Small intestine (tissue), 16 donors: ENCODE measurements at places on chromosomes 5 and 9. TPM values are rescaled to one million over a fixed set of nuclear protein-coding genes. Genes with fewer than 3 reads are reported as not detected.

DNA sequence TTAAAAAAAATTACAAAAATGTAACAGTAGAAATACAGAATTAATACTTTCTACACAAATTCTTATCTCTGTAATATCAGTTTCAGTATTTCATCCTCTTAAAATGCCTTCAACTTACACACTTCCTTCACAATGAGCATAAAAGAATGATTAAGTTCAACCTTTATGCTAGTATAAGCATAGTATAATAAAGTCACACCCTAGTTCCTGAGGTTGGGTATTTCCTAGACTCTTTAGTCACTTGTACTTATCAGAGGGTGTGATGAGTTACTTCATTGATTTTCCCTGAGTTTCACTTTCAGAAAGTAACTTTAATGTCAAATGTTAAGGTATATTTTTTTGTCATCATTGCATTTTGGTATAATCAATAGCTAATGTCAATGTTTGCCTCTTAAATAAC, 302.4 kb downstream of the PDE4D start:
- peaks cover 28% of the 10 kb centered on the region for H3K4me1 ChIP-seq
- no peaks in the 10 kb centered on the region for H3K36me3 ChIP-seq
- peak; percentile 76 for DNase-seq
- H3K27ac ChIP-seq = no peak overlapping the region
- H3K27me3 ChIP-seq = no peaks in the 10 kb centered on the region

DNA sequence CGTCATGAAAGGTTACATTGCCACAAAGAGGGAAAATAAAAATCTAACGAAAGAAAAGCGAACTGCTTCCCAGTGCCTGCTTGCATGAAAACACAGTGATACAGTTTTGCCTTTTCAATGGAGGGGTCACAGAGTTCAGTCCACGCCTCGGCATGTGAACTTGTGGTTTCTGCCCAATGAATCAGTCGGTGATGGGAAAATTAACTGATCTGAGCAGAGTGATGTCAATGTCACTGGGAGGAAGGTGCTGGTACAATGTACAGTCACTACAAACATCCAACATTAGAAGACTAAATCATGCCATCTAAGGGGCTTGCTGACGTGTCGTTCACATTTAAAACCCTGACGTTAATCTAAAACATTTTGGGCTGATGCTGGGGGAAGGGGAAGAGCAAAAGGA, 151.8 kb upstream of the MSX2 start:
- no peaks in the 10 kb centered on the region for H3K4me1 ChIP-seq
- DNase-seq = no peak
- H3K36me3 ChIP-seq = no peaks in the 10 kb centered on the region
- no peaks in the 10 kb centered on the region for H3K27me3 ChIP-seq
- H3K4me3 ChIP-seq = no peak overlapping the region
- H3K27ac ChIP-seq = no peak overlapping the region

GRCh38 chr9:104700306-104700705, 6.0 kb downstream of the OR13D1 start:
- H3K36me3 ChIP-seq = no peaks in the 10 kb centered on the region
- no peak overlapping the region for H3K27ac ChIP-seq
- H3K4me3 ChIP-seq = no peak overlapping the region
- no peaks in the 10 kb centered on the region for H3K27me3 ChIP-seq
- no peaks in the 10 kb centered on the region for H3K4me1 ChIP-seq

GRCh38 chr5:34626036-34626435, 30.1 kb upstream of the RAI14 start:
- no peaks in the 10 kb centered on the region for H3K27me3 ChIP-seq

CDKN2A gene
- polyA plus RNA-seq = 2.7 TPM

DNA sequence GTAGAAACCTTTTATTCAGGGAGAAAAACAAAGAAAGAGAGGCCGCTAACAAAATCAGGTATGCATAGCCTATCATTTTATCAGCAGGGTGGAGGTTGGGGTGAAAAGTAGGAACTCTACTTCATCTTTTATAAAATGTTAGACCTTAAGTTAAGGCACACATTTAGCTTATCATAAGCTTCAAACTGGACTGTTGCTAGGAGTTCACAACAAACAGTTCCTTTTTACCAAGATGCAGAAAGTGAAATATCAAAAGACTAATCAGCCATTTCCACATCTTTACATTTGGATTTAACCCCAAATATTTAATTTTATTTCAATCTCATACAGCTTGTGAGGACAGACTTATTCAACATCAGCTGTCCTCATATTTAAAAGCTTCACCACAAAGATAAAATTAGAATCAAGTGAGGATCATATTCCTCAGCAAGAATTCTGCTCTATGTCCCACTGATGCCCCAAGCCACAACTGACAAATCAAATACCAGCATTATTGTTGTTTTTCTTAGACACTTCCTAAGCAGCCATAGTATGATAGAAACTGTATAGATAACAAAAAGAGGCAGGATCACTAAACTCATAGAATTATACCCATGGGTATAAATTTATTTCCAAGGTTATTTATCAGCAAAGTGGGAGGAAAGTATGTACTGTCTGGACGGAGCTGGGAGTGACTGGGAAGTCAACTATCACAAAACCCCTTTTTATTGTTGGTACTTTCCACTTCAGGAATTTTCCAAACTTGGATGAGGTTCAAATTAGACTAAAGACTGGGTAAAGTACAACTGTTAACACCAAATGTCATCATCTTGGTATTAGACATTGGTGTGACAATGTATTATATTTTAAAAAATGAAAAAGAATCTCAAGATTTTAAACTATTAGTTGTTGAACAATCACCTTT, 29.9 kb upstream of the MYOT start:
- H3K27ac ChIP-seq = no peak overlapping the region
- no peaks in the 10 kb centered on the region for H3K36me3 ChIP-seq
- H3K4me3 ChIP-seq = no peak overlapping the region
- H3K4me1 ChIP-seq = no peaks in the 10 kb centered on the region
- DNase-seq = no peak
- no peaks in the 10 kb centered on the region for H3K27me3 ChIP-seq

- DNase-seq = no peak
- H3K4me3 ChIP-seq = no peak overlapping the region
- H3K27me3 ChIP-seq = no peaks in the 10 kb centered on the region
- H3K4me1 ChIP-seq = no peaks in the 10 kb centered on the region
These were observed 97.9 kb downstream of the FSTL4 start for GRCh38 chr5:133514456-133514855.

DNA sequence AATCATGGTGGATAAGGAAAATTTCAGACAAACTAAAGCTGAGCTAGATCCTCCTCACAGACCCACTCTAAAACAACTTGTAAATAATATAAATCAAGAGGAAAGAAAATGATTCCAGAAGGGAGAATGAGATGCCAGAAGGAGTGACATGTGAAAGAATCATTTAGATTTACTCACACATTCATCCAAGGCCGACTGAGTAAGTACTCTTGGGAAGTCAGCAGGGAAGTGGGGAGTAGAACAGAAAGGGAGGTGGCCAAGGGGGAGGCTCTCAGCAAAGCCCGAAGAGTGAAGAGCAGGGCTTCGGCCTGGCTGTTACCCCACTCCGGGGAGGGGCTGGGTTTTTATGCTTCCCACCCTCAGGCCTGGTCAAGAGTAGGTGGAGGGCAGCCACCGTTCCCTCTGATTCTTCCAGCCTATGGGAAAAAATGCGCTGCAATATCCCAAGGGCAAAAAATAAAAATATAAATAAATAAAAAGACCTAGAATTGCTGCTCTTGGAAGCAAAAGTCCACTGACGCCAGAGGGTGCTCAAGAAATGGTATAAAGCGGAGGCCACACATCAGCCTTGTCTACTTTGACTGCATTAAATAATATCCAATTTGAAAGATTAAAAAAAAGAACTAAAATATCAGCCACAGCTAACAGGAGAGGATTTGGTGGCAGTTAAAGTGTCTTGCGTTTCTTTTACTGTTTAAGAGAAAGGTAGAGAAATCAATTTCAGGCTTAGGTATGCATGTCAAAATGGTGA, 110.2 kb upstream of the COL5A1 start:
- no peaks in the 10 kb centered on the region for H3K36me3 ChIP-seq
- H3K27me3 ChIP-seq = no peaks in the 10 kb centered on the region
- no peaks in the 10 kb centered on the region for H3K4me1 ChIP-seq
- no peak overlapping the region for H3K27ac ChIP-seq
- H3K4me3 ChIP-seq = no peak overlapping the region

DNA sequence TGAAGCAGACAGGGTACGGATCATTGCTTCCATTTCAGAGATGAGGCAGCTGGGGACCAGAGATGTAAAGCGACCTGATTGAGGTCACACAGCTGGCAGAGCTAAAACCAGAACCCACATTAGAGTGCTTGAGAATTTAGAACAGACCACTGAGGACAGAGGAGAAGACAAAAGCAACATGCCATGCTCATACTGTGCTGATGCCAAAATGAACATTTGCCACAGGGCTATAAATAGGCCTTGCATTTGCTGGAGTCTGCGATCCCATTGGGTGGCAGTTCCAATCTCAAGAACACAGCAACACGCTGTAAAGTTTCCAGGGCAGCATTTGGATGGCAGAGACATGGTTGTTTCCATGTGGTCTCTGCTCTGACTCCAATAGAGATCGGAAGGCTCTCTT, 222.4 kb upstream of the TBC1D2 start:
- no peak for DNase-seq
- no peaks in the 10 kb centered on the region for H3K4me1 ChIP-seq

DNA sequence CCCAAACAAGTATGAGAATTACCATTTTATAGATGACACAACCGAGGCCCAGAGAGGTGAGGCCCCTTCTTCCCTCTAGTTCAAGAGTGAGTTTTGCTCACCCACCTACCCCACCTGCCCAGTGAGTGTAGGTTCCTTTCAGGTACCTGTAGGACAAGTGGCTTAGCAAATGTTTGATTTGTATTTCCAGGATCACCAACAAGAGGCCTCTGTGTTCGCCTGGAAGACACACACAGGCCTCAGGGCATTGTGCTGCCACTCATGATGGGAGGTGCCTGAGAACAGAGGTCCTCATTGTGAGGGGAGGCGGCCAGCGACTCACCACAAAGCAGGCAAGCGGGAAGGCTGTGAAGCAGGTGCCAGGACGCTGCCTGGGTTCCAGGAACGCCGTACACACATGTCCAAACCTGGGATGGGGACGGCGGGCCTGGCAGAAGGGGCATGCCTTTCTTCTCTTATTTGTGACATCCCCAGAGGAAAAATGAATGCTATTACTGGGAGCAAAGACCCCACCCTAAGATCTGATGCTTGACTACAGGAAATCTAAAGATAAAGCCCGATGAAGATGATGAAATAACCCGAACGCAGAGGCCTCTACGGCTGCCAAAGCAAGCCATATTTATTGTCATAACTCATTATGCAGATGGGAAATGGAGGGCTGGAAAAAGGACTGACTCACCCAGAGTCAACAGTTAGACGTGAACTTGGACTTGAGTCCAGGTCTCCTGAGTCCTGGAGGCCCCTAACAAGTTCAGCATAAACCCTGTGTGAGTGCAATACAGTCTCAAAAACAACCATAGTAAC, 60.2 kb upstream of the SLC25A51 start:
- H3K27ac ChIP-seq = peak overlapping the region; percentile 73
- H3K36me3 ChIP-seq = no peaks in the 10 kb centered on the region
- no peak overlapping the region for H3K4me3 ChIP-seq
- peaks cover 61% of the 10 kb centered on the region for H3K4me1 ChIP-seq
- no peaks in the 10 kb centered on the region for H3K27me3 ChIP-seq
- peak; percentile 91 for DNase-seq

DNA sequence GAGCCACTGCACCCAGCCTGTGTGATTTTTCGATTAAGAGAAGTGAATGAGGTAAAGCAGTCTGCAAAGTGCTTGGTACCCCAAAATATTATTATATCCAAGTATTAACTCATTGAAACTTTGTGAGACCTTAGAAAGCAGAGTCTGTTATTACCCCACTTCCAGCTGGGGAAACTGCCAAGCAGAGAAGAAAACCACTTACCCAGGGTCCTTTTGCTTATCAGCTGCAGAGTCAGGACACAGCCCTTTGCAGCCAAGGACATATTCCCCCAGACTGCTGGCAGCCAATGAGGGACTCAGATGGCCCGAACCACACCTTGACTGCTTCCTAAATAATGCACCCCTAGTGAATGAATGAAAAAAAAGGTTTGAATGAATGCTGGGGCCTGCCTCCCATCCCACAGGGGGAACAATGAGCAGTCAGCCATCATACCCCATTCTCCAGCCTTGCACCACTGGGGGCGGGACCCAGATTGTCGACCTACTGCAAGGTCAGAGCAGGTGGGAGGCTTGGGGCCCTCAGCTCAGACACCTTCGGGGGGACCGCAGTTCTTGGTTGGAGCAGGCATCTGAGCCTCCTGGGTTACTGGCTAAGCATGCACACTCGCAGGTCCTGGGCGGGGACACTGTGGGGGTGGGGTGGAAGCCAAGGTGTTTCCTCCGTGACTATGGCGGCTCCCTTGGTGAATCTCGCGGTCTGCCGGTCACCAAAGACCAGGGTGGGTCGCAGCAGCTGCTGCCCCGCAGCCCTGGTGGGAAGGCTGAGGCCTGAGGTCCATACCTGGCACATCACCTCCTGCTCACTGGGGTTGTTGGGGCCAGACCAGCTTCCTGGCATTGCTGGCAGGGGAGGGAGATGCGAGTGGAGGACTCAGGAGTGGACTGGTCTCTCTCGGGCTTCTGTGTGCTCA, 29.7 kb downstream of the PRRT1B start:
- H3K27me3 ChIP-seq = no peaks in the 10 kb centered on the region
- H3K4me1 ChIP-seq = no peaks in the 10 kb centered on the region
- H3K36me3 ChIP-seq = peaks cover 2% of the 10 kb centered on the region

- H3K27ac ChIP-seq = no peak overlapping the region
- no peak overlapping the region for H3K4me3 ChIP-seq
- H3K27me3 ChIP-seq = no peaks in the 10 kb centered on the region
- no peaks in the 10 kb centered on the region for H3K4me1 ChIP-seq
These were observed 50.4 kb upstream of the IRX2 start for GRCh38 chr5:2801577-2802525.

GRCh38 chr5:13246053-13246452, 698.4 kb downstream of the DNAH5 start:
- H3K4me1 ChIP-seq = no peaks in the 10 kb centered on the region
- no peaks in the 10 kb centered on the region for H3K36me3 ChIP-seq
- no peak overlapping the region for H3K27ac ChIP-seq
- H3K4me3 ChIP-seq = no peak overlapping the region
- no peaks in the 10 kb centered on the region for H3K27me3 ChIP-seq

DNA sequence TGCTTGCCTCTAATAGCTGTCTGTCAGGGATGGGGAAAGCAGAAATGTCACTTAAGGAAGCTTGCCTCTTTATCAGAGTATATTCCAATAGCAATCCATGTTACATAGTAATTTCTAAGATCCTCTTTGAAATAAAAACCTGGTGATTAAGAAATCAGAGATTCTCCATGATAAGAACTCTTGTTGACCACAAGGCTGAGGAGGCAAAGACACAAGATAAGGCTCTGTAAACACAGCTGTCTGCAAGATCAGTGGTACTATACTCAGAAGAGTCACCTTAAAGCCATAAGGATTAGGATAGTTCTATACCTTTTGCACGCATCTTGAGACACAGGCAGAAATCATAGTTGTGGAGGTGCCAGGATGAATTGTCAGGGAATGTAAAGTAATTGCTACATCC, 40.3 kb downstream of the HEXB start:
- no peaks in the 10 kb centered on the region for H3K27me3 ChIP-seq
- no peak overlapping the region for H3K4me3 ChIP-seq
- H3K36me3 ChIP-seq = no peaks in the 10 kb centered on the region
- no peak for DNase-seq

- DNase-seq = no peak
- H3K27me3 ChIP-seq = no peaks in the 10 kb centered on the region
- H3K4me1 ChIP-seq = no peaks in the 10 kb centered on the region
- peaks cover 18% of the 10 kb centered on the region for H3K36me3 ChIP-seq
- H3K4me3 ChIP-seq = no peak overlapping the region
These were observed 11.5 kb upstream of the CAAP1 start for GRCh38 chr9:26904070-26904469.

- no peak overlapping the region for H3K27ac ChIP-seq
- no peaks in the 10 kb centered on the region for H3K36me3 ChIP-seq
- no peak for DNase-seq
- H3K4me1 ChIP-seq = peaks cover 3% of the 10 kb centered on the region
These were observed 3.0 kb downstream of the N4BP3 start for GRCh38 chr5:178116143-178116885.
